Cortex of kidney (tissue), 1 donor: ENCODE measurements at places on chromosomes 3 and 15.

DNA sequence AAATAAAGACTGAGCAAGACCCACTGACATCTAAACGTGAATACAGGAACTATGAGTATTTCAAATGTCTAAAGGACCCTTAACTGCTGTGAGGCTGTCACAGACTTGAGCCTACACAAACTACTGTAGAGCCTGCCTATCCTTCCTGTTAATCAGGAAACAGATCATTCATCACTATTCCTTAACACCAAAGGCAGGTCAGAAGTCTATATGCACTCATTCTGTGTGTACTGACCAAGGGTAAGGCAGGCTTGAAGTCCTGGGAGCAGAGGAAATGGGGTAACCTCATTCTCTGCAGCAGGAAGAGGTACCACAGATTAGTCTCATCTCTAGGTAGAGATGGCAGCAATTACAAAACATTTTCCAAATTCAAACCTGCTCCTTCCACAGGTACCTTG lies 30.7 kb downstream of the NPTN start:
- no peak for DNase-seq

- DNase-seq, result no peak
Observed at GRCh38 chr3:112335434-112335781, 2.5 kb downstream of the CD200 start.

DNA sequence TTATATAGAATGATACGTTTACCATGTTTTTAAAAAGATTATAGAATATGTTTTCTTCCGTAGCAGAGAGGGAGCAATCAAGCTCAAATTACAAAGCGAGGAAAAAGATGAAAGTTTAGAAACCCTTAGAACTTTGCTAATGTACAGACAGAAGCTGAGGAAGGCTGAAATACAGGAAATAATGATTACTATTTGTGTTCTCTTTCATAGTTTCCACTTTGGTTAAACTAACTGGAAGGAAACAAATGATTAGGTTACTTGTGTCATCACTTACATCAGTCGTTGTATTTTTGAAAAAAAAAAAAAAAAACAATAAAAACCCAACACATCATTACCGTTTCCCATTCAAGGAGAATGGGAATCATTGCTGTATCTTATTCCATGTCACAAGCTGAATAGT lies 337.8 kb upstream of the CBLB start:
- no peak for DNase-seq

DNA sequence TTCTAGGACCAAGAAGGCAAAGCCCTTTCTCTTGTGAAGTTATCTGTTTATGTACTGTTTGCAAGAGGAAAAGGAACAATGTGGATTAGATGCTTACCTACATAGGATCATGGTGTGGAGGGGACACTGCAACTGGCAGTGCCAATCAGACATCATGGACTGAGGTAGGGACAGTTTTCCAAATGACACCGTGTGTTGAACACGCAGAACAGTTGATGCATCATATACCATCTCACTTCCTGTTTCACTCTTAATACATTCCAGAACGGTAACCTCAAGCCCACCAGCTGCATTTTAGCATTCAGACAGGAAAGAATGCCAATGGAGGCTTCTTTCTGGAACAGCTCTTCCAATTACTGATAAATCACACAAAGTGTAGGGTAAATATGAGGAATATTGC lies 397.7 kb upstream of the LMCD1 start:
- no peak for DNase-seq

- no peak for DNase-seq
Observed at GRCh38 chr3:32844322-32844654, 26.5 kb downstream of the TRIM71 start.

DNA sequence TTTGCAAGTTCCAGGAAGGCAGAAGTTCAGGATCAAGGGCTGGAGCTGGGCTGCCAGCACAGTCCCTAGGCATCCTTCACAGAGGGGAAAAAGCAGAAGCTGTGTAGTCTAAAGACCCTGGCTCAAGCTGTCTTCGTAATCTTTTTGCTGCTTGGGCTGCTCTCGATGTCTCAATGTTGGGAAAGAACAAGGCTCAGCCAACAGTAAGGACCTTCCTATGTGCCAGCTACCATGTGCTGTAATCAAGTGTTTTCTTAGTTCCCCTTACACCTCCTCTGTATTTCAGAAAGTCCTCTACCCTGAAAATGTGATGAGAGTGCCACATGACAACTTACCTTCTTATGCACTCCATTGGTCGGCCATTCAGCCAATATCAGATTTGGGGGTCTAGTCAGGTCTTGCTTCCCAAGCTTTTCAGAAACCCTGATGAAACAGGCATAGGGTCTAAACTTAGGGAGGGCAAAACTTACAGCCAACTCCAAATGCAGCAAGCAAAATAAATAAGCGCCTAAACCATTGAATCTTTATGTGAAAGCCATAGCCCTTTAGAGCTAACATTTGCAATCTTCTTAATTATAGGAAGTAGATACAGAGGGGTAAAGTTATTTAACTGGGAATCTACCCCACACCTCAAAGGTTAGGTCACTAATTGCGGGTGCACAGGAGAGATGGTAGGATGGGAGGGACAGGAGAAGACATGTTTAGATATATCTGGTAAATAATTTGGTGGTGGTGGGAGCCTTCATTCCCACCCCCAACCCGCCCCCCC lies 1.2 kb upstream of the EDEM1 start:
- DNase-seq, result no peak

DNA sequence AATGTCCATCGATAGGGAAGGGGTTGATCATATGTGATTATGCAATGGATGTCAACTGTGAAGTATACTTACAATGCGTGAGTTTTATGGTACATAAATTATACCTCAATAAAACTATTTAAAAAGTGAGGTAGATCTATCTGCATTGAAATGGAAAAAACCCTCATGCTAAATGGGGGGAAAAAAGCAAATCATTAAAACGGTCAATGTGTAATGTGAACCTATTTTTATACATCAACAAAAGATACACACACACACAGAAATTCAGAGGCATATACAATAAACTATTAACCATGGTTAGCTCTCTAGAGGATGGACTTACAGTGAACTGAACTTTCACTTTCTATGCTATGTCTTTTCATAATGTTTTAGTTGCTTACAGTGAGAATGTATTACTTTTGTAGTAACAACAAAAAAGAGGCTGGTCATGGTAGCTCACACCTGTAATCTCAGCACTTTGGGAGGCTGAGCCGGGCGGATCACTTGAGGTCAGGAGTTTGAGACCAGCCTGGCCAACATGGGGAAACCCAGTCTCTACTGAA lies 23.1 kb downstream of the STIMATE start:
- DNase-seq, result no peak

DNA sequence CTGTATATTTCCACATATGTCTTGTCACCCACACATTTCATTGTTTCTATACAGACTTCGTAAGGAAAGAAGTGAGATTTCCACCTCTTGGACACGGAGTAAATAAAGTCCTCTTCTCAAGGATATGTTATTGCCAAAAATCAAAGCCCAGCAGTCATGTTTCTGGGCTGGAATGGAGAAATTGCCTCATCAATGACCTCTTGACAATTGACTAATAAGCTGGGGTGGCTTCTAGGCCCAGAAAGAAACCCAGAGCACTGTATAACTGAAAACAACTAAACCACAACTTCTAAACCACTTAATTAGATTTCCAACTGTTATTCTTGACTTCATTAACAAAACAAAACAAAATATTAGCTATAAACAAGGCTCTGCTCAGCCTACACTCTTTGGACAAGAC lies 56.4 kb upstream of the SLC24A5 start:
- DNase-seq, result no peak

GRCh38 chr15:81530271-81530691 lies 156.3 kb upstream of the TMC3 start:
- DNase-seq, result no peak

GRCh38 chr3:96754128-96754527 lies 60.3 kb upstream of the EPHA6 start:
- no peak for DNase-seq

DNA sequence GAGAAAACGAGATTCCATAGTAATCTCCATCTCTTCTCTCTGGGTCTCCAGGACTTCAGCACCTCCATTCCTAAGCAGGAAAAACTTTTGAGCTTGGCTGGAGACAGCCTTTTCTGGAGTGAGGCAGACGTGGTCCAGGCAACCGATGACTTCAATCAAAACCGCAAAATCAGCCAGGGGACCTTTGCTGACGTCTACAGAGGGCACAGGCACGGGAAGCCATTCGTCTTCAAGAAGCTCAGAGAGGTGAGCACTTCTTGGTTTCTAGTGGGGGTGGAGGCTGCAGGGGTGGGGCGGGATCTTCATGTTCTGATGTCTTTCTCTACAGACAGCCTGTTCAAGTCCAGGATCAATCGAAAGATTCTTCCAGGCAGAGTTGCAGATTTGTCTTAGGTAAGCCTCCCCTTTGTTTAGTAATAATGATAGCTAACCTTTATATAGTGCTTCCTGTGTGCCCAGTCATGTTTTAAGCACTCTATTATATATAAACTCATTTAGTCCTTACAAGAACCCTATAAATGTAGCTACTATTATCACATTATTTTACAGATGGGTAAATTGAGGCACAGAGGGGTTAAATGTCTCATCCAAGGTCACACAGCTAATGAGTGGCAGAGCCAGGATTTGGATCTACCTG lies 35.0 kb upstream of the TATDN2 start:
- no peak for DNase-seq

GRCh38 chr3:135304378-135304777 lies 509.3 kb downstream of the EPHB1 start:
- DNase-seq, result no peak

DNA sequence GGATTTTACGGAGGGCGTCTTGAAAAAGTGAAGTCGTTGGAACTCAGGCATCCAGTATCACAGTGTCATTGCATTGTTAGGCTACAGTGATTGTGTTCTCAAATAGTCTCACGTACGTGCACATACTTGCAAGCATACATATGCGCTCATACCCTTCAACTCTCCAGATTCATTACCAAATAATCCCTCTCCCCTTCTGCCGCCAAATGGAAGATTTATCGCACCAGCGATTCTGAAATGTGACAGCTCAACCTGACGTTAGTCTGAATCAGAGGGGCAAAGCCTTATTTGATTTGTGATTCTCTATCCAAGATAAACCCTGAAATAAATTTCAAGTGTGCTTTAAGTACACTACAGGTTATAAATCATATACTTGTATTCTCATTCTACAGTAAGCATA lies 119.4 kb downstream of the GADL1 start:
- DNase-seq, result no peak

- no peak for DNase-seq
Observed at GRCh38 chr3:116591236-116591635, 118.3 kb upstream of the TUSC7 start.

- no peak for DNase-seq
Observed at GRCh38 chr15:82228750-82229149, 33.8 kb downstream of the EFL1 start.

DNA sequence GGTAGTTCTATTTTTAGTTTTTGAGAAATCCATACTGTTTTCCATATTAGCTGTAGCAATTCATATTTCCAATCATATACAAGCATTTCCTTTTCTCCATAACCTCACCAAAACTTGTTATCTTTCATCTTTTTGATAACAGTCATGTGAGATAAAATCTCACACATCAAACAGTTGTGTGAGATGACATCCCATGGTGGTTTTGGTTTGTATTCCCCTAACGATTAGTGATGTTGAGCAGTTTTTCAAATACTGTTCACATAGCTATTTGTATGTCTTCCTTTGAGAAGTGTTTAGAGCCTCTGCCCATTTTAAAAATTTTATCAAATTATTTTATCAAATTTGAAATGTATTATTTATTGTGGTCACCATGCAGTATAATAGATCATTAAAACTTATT lies 50.4 kb downstream of the FAM227B start:
- no peak for DNase-seq

GRCh38 chr3:138188013-138188730 lies 1.1 kb downstream of the ARMC8 start:
- DNase-seq, result no peak

DNA sequence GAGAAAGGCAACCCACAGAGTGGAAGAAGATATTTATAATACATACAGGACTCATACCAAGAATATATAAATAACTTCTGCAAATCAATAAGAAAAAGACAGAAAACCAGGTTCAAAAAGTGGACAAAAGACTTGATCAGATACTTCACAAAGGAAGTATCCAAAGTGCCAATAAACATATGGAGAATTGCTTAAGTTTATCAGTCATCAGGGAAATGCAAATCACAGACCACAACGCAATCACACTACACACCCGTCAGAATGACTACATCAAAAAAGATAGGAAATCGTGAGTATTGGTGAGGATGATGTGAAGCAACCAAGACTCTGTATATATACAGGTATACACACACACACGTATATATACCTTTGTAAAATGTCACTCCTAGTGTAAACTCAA lies 180.6 kb downstream of the FAM43A start:
- no peak for DNase-seq

DNA sequence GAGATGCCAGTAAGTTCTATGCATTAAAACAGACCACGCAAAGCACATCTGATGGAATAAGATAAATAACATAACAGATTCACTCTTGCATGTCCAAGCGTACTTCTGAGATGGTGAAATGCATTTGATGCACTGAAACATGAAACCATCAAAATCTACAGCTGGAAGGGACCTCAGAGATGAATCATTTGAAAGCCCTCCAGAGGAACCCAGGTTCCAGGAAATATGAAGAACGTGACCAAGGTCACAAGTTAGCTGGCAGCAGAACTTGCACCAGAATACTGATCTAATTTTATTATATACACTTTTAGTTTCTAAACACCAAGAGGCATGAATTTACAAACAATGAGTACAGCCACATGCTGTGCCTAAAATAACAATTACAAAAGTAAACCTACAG lies 957.1 kb downstream of the FHIT start:
- DNase-seq, result no peak

DNA sequence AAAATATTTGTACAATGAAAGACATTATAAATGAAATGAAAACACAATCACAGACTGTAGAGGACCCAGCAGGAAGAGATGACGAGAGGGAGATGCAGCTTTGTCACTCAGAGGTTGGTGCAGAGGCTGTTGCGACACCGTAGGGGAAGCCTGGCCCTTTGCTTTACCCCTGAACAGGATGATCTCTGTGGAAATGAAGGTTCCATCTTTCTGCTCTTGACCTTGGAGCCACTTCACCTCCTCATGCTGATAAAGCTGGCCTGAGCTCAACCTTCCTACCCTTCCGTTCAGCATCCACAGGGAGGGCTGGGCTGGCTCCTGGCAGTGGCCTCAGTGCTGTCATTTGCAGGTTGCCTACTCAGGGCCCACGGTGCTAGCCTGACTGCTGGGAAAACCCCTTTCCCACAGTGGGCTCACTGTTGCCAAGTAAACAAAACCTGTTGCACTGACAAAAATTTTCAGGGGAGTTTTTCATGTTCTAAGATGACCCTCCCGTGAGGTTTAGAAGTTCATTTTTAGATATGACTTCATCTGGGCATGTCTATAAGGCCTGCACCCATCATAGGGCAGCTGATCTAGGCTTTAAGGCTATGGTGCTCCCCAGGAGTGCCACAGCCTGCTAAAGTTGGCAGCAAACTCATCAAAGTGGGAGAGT lies 3.0 kb upstream of the CD80 start:
- no peak for DNase-seq

- DNase-seq, result no peak
Observed at GRCh38 chr3:73249047-73249446, 187.6 kb downstream of the EBLN2 start.

GRCh38 chr3:132253262-132253878 lies 63.8 kb upstream of the ACP3 start:
- DNase-seq, result no peak

GRCh38 chr3:184733181-184733580 lies 21.3 kb upstream of the MAGEF1 start:
- DNase-seq, result no peak
